ENCODE measurements at places on chromosomes 1 and 21. TPM values are rescaled to one million over a fixed set of nuclear protein-coding genes. Genes with fewer than 3 reads are reported as not detected.

DNA sequence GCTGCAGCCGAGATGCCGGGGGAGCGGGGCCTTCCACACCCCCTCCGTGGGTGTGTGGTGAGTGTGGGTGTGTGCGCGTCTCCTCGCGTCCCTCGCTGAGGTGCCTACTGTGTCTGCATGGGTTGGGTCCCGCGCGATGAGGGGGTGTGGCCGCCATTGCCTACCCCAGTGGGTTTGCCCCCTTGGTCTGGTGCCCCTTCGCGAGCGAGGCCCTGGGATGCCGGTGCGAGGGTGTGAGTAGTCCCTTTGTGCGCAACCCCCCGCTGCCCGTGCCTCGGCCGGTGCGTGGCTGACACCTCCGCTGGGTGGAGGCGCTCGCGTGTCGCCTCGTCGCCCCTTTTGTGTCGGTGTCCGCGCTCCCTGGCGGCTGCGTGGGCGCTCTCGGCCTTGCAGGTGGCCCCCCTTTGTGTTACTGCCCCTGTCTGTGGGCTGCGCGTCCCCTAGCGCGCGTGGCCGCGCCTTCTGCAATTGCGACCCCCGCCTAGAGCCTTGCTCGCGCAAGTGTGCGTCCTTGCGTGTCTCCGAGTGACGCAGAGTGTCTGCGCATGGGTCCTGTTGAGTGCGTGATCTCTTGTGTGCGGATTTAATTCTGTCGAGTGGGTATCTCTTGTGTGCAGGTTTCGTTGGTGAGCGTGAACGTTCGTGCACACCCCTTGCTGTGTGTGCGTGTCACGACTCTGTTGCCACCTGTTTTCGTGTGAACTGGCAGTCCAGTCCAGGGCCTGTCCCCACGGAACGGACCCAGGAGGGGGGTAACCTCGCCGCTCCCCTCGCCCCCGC, 553 bp downstream of the TTC3 start:
- no peaks in the 10 kb centered on the region for H3K27me3 ChIP-seq
- peak overlapping the region; percentile 76 for H3K27ac ChIP-seq
- no peaks in the 10 kb centered on the region for H3K36me3 ChIP-seq
- DNase-seq = peak; percentile 33
- peak overlapping the region; percentile 81 for H3K4me3 ChIP-seq

Gene MCOLN2
- not detected for total RNA-seq

DNA sequence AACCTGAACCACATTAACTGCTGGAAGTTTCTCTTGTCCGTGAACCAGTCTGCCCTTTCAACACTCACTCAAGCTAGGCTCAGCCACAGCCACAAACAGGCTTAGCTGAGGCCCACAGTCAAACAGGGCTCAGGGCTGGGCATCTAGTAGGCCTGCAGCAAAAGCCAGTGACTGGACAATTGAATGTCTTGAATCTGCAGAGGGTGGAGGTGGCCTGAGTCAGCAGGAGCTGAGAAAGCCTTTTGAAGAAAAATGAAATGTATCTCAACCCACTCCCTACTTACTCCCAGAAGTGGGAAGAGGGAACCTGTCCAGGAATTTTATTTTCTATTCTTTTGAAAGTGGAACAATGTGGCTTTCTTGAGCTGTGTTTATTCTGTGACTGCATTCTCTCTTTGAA, 95.4 kb downstream of the PTPRU start:
- no peak overlapping the region for H3K4me3 ChIP-seq
- no peak for DNase-seq
- no peak overlapping the region for H3K27ac ChIP-seq
- H3K27me3 ChIP-seq = peaks cover 15% of the 10 kb centered on the region

Gene MATN1
- total RNA-seq = 0.36 TPM

Gene OR14A16
- total RNA-seq = not detected

- peak; percentile 24 for DNase-seq
- no peak overlapping the region for H3K27ac ChIP-seq
- H3K4me3 ChIP-seq = no peak overlapping the region
- peaks cover 10% of the 10 kb centered on the region for H3K27me3 ChIP-seq
- no peaks in the 10 kb centered on the region for H3K36me3 ChIP-seq
Observed at GRCh38 chr1:29820401-29820800, 584.1 kb downstream of the PTPRU start.

- no peaks in the 10 kb centered on the region for H3K4me1 ChIP-seq
- no peaks in the 10 kb centered on the region for H3K27me3 ChIP-seq
- DNase-seq = peak; percentile 92
- no peaks in the 10 kb centered on the region for H3K36me3 ChIP-seq
Observed at GRCh38 chr1:246782120-246782900, 58.1 kb downstream of the SCCPDH start.

- no peak for DNase-seq
- no peak overlapping the region for H3K27ac ChIP-seq
Observed at GRCh38 chr1:211731456-211732292, 56.3 kb upstream of the NEK2 start.

Gene ASCL5
- 0.18 TPM for total RNA-seq

DNA sequence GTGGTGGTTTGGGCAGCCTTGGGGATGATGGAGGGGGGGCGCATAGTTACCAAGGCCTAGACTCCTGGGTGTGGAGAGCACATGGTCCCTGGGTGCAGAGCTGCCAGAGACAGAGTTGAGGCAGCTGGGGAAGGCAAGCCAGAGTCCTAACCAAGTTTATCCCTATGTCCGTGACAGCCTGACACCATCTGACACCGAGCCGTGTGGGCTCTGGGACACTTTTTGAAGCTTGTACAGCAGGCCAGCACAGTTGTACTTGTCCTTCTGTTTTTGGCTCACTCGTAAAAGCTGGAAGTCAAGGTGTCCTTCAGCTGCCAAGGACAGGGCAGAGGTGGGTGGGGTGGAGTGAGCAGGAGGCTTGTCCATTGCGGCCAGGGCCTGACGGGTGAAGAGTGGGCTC, 28.5 kb downstream of the SLC26A9 start:
- no peak for DNase-seq
- peak overlapping the region; percentile 95 for H3K27ac ChIP-seq
- H3K4me3 ChIP-seq = no peak overlapping the region

Measured in cardiac muscle cell (in vitro differentiated cells and primary cell).